ENCODE measurements at places on chromosomes 6 and 20.

DNA sequence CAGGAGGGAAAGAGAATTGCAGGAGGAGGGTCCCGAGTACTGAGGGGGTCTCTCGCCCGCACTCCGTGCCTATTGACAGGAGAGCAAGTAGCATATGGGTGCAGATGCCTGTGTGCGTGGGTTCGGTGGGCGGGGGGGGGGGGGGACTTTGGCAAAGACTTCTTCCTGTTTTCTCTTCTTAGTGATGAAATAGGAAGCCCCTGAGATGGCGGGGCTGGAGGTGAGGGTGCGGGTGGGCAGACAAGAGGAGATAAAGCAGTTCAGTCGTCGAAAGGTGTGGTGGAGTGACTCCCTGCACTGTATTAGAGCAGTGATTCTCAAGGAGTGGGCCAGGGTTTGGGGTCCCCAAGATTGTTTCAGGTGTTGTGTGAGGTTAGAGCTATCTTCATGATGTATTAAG is 3.7 kb downstream of the NAA20 start:
- no peak for DNase-seq

DNA sequence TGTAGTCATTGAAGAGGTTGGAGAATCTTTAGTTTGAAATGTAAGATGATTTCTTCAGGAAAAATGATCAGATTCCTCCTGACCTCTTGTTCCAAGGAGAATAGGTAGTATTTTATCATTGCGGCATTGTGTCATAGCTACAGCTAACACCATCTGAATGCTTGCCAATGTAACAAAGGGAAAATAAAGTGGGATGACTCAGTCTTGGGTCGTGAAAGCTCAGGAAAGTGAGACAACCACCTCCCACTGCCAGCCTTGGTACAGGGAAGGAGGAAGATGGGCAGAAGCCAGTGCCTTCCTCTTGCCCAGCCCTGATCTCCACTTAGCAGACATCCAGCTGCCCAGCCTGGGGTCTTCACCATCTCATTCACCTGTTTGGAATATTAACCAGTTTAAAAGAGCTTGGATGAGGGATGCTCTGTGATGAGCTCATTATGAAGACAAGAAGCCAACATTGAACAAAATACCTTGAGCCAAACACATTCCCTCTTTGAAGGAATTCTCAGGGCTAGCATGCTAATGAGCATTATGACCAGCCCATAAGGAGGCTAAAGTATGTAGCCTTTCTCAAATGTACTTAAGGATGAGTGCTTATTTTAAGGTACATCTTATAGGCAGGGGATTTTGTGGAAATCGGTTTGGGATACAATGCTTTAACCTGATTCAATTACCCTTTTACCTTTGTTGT is 40.0 kb upstream of the APCDD1L start:
- DNase-seq: no peak

DNA sequence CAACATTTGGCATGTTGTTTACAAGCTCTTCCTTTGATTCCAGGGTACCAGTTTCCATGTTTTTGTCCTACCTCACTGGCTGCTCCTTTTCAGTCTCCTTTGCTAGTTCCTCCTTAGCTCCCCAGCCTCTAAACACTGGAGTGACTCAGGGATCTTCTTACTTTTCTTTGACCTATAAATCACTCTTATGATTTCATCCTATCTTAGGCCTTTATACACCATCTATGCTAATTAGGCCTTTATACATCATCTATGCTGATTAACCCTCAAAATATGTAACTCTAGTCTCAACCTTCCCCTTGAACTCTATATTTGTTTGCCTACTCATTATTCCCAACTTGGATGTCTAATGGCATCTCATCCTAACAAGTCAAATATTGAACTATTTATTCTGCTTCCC is 9.5 kb downstream of the TMEM30A start:
- no peak for DNase-seq

- no peak for DNase-seq
Observed at GRCh38 chr6:31114970-31115849, 610 bp downstream of the PSORS1C1 start.

GRCh38 chr6:47574789-47575188 is 97.2 kb downstream of the CD2AP start:
- no peak for DNase-seq

GRCh38 chr6:141288947-141289346 is 843.8 kb upstream of the GJE1 start:
- DNase-seq: no peak

DNA sequence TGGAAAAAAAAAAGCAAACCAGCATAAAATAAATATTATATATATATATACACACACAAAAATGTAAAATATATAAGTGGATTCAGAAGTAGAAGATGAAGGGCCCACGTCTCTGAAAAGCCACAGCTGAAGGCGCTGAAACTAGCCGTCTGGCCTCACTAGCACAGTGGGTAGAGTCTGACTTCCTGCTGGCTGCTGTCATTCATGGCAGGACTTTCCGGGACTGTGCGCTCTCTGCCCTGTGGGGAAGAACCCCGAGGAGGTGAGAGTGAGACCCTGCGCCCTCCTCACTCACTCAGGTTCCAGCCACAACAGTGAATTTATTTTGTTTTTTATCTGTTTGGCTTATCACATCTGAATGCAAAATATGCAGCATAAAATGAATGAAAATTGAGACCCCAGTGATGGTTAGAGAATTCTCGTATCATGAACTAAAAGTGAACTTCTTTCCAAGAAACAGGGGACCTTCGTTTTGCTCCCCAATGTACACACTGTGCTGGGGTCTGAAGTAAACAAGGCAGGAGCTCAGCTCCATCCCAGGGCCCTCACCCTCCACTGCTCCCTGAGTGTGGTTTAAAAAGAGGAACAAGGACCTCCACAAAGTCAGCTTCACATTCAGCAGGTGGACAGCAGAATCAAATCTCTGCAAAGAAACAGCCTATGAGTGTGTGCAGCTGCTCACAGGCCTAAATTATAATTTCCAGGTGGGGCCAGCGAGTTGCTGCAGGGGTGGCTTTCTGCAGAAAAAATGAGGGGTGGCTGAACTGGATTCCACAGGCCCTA is 1.3 kb upstream of the RAMACL start:
- DNase-seq: no peak

DNA sequence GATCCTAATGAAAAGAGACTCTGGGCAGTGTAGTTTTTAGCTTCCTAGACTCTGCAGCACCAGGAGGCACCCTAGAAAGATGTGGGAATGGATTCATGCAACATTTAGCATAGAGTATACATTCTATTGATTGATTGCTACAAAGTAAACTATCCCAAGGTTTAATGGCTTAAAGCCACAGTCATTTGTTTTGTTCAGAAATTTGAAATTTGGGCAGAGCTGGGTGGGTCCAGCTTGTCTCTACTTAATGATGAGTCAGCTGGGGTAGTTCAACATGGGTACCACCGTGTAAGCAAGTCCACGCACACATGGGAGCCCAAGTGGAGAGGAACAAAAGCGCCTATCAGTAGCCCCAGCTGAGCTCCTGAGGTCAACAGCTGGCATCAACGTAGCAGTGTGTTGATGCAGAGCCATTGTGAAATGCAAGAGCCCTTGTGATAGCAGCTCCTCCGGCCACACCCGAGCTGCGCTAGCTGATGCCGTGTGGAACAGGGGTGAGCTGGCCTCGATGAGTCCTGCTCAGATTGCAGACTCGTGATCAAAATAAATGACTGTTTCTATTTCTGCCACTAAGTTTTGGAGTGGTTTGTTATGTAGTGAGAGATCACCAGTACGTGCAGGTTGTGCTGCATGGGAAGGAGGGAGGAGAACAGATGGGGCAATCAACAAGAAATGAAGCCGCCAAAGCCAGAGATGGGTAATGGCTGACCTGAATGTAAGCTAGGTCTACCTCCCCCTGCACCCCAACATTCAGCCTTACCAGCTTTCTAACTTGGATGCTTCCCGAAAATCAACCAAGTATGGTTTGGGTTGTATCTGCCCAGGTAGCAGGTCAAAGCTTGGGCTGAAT is 45.7 kb upstream of the TRAF3IP2 start:
- DNase-seq: peak; percentile 89

DNA sequence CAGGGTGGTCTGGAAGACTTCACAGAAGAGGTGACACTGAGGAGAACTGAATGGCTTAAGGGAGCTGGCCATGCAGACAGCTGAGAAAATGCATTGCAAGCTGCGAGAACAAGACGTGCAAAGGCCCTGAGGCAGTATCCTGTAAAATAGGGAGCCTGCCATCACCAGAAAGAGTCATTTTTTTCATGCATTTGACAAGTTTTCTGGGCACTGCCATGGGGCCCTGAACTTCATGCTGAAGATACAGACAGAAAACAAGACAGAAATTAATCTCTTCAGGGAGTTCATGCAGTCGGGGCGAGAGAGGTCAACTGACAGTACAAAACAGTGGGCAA is 28.9 kb upstream of the NFATC2 start:
- DNase-seq: no peak

GRCh38 chr20:8320306-8320705 is 188.2 kb downstream of the PLCB1 start:
- no peak for DNase-seq

- DNase-seq: no peak
Observed at GRCh38 chr6:16124198-16125180, 4.4 kb upstream of the MYLIP start.

DNA sequence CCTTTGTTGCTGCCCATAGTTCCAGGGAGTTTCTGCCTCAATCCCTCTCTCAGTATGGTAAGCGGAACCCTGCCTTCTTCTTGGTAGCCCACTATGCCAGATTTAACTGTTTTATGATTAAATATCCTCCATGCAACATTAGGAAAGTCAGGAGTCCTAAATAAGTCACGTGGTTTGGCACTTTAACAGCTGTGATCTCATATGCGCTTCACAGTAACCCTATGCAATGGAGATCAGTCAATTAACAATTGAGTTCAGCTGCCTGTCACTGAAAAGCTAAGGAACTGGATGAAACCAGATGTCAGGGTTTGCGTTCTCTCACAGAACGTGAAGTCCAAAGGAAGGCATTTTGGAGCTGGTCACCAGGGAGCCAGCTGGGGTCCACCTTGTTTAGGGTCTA is 81.6 kb downstream of the PSMB1 start:
- no peak for DNase-seq
